ENCODE measurements at places on chromosomes 4 and X.

GRCh38 chrX:45524296-45524695, 323.6 kb upstream of the DIPK2B start:
- H3K27ac ChIP-seq: no peak overlapping the region
- no peaks in the 10 kb centered on the region for H3K4me1 ChIP-seq
- DNase-seq: no peak
- H3K36me3 ChIP-seq: no peaks in the 10 kb centered on the region
- H3K27me3 ChIP-seq: peaks cover 3% of the 10 kb centered on the region

DNA sequence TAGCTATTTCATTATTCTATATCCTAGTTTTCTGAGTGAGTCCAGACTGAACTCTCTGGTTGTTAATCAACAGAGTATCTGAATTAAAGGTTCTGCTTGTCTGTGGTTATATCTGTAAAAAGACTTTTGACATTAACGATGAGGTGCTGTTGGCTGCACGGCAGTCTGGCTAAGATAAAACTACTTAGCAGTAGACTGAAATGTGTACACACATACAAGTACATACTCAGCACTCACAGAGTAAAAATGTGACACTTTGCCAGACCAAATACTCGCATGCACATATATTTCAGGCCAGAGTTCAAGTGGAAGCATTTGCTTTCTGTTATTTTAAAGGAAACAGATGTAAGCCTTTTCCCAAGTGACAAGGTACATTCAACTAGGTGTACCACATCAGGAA, 80.5 kb downstream of the PRDM5 start:
- DNase-seq: no peak
- H3K27ac ChIP-seq: no peak overlapping the region

- no peaks in the 10 kb centered on the region for H3K27me3 ChIP-seq
- H3K36me3 ChIP-seq: no peaks in the 10 kb centered on the region
- H3K27ac ChIP-seq: no peak overlapping the region
- H3K4me3 ChIP-seq: no peak overlapping the region
- no peak for DNase-seq
Observed at GRCh38 chr4:123257591-123257990, 139.0 kb upstream of the SPRY1 start.

DNA sequence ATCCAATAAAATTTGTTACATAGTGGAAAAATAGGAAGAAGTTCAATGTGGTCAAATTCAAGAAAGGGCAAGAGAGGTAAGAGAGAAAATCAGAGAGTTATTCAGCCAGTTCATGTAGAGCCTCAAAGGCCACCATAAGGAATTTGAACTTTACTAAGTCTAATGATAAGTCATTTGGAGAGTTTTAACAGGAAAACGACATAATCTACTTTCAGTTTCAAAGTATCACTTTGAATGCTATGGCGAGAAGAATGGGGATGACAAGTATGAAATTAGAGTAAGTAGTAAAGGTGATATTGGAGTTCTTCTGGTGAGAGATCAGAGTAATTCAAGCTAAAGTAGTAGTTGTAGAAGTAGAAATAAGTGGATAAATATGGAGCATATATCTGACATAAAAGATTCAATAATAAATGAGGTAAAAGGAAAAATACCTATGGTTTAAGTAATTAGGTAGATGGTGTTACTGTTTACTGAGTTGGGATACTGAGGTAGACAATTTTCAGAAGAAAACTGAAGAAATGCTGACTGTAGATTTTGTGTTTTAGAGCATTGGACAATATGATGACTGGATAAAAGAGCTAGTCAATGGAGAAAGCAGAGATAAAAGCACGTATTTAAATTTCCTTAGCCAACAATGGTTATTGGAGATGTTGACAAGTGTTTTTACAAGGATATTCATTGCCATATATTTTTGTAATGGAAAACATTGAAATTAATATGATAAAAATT, 331.7 kb upstream of the ADGRL3 start:
- H3K4me3 ChIP-seq: no peak overlapping the region
- no peak overlapping the region for H3K27ac ChIP-seq
- DNase-seq: no peak
- H3K36me3 ChIP-seq: no peaks in the 10 kb centered on the region
- H3K27me3 ChIP-seq: no peaks in the 10 kb centered on the region

GRCh38 chr4:53654300-53654758, 63.0 kb upstream of the LNX1 start:
- H3K4me1 ChIP-seq: peaks cover 3% of the 10 kb centered on the region
- no peak overlapping the region for H3K4me3 ChIP-seq
- DNase-seq: no peak
- H3K27me3 ChIP-seq: peaks cover 2% of the 10 kb centered on the region
- H3K27ac ChIP-seq: no peak overlapping the region

- no peak for DNase-seq
- peaks cover 3% of the 10 kb centered on the region for H3K4me1 ChIP-seq
- H3K27me3 ChIP-seq: no peaks in the 10 kb centered on the region
- H3K36me3 ChIP-seq: no peaks in the 10 kb centered on the region
Observed at GRCh38 chr4:5979981-5980380, 38.2 kb downstream of the C4orf50 start.

Measured in spinal cord (tissue), 10 donors.